ENCODE measurements at places on chromosomes 4 and X.

- no peak for DNase-seq
Observed at GRCh38 chr4:107939307-107939706, 8.0 kb downstream of the CYP2U1 start.

GRCh38 chr4:25120146-25120940 is 39.9 kb downstream of the SEPSECS start:
- no peak for DNase-seq

DNA sequence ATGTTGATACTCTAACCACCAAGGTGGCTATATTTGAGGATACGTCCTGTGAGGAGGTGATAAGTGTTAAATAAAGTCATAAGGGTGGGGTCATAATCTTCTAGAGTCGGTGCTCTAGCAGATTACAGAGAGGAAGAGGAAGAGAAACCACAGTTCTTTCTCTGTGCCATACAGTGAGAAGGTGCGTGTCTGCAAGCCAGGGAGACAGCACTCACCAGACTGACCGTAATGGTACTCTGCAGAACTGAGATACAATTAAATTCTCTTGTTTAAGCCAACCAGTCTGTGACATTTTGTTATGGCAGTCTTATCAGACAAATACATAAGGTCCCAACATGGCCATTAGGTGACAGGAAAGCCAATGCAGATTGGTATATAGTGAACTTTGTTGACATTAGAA is 480.9 kb upstream of the IGFBP7 start:
- no peak for DNase-seq

DNA sequence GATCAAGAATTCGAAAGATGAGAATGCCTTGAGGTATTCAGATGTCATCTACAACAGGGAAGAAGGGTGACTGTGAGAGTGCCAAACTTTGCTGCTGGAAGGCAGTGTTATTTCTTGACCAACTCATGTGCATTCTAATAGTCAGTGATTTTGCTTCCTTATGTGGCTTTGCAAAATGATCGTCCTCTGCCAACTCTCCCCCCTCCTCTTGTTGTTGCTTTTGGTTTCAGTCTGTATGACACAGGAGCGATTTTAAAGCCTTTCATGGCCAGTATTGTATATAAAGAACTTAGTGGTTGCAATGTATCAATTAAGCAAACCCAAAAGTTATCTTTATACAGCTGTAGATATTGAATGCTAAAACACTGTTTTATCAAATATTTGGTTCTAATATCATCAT is 379.1 kb downstream of the IL1RAPL1 start:
- DNase-seq: no peak

DNA sequence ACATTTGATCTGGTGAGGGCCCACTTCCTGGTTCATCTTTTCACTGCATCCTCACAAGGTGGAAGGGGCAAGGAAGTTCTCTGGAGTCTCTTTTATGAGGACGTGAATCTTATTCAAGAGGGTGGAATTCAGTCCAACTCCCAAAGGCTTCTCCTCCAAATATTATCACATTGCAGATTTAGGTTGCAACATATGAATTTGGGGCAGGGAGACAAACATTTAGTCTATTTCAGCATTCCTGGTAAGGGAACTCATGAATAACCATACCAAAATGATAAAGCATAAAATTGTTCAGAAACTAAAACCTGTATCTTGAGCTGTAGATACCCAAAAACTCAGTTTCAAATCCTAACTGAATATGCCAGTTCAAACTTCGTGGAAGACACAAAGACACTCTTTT is 246.8 kb downstream of the QDPR start:
- no peak for DNase-seq

DNA sequence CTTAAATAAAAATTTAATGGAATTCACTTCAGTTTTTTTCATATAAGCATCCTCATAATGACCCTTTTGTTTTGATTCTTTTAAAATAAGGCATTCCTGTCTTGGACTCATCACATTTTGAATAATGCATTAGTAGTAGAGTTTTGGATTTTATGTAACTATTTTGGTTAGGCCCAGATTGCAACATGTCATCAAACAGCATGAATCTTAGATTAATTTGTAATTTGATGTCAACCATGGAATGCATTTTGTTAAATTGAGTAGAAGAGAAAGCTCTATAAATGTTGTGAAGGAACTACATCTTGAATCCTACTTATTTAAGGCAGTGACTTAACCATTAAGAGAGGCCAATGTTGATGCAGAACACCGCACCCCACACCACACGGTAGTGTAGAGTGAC is 3.1 kb downstream of the DIAPH2 start:
- no peak for DNase-seq

GRCh38 chr4:138599965-138600364 is 357.8 kb upstream of the SLC7A11 start:
- DNase-seq: no peak

DNA sequence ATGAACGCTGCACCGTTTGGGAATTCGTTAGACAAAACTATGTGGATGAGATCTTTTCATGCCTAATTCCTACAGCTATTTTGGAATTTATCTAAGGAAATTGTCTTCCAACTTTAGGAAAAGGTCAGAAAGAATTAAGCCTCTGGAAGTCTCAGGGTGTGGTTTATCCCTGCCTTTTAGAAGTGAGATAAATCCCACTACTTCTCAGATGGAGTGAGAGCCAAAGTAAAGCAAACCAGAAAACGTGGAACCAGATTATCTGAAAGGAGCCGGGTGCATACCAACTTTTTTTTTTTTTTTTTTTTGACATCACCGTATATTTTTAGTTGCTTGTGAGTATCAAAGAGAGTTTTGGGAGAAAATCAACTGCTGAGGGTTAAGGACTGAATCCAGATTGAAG is 79.6 kb downstream of the VCX2 start:
- no peak for DNase-seq

GRCh38 chr4:7701866-7702649 is 237.6 kb downstream of the AFAP1 start:
- DNase-seq: no peak

DNA sequence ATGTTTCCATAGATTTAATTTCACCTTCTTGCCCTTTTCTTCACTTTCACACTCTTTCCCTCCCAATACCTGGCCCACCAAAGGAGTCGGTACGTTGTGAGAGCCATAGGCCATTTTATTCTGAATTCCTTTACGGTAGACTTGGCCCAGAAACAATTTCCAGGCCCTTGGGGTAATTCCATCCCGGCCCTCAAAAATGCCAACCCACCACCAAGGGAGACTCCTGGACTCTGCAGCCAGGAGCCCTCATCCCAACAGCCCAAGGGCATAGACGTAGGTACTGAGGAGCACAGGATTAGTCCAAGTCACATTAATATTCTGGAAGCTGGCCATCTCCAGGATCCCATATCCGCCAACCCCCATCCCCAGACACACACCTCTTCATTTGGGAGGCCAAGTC is 102.9 kb downstream of the LIMCH1 start:
- DNase-seq: no peak

- no peak for DNase-seq
Observed at GRCh38 chr4:176238157-176238610, 30.8 kb downstream of the ASB5 start.

- no peak for DNase-seq
Observed at GRCh38 chrX:41518127-41518840, 71.1 kb downstream of the NYX start.

DNA sequence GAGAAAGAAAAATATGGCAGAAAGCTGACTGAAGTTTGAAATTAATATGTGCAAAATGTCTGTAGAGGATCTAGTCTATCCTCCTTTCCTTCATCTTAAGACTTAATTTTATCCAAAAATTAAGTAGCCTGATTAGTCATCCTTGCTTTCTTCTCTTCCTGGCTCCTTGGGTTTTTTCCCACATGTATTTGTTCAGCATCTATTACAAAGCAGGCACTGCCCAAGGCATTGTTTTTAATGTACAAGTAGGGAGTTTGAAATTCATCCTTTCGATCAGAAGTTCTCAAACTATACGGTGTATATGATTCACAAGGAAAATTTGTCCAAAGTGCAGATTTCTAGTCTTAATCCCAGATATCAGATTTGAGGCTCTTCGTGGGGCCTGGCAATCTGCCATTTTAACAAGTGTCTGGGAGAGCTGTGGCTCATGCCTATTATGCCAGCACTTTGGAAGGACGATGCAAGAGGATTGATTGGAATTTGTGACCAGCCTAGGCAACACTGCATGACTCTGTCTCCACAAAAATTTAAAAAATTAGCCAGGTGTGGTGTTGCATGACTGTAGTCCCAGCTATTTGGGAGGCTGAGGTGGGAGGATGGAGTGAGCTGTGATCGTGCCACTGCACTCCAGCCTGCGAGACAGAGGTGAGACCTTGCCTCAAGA is 19.4 kb upstream of the YTHDC1 start:
- DNase-seq: no peak

DNA sequence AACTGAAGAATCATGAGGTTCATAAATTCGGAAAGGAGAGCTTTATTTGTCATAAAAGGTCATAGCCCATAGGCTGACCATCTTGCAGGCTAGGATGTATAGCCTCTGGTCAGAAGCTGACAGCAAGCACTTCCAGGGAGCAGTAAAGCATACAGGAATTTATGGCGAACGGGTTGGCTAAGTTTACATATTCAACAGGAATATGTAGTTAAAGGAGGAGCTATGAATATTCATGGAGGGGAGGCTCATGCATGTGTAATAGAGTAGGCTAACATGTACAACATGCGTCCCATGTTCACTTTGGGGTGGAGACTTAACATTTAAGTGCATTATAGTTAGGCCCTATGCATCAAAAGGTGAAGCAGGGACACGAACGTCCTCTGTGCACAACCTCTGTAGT is 1425.7 kb upstream of the TENM3 start:
- no peak for DNase-seq

DNA sequence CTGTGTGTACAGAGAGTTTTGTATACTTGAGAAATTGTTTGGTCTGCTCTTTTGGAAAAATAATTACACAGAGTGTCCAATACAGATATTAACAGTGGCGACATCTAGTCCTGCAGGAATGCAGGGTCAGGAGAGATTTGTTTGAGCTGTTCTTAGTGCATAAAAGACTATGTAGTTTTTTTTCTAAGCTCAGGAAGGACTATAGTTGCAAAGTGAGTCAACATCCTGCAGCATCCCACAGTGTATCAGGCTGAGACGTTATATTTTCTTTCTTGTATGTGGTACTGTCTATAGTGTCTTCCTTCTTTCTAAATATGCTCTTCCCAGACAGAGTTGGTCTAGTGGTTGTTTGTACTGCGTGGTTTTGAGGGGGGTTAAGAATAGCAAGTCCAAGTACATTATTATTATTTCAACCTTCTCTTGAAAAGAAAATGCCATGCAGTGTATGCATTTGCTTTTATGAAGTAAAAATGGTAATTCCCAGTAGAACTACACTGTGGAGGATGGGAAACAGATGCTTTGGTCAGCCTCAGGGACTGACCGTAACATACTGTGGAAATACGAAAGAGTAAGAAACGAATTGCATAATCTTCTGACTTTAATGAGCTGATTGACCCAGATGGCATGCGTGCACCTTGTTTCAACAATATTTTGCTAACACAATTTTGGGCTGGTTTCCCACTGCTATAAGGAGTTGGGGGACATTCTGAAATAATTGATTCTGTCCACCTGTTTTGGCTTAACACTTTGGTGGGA is 67.4 kb downstream of the DMP1 start:
- DNase-seq: no peak

DNA sequence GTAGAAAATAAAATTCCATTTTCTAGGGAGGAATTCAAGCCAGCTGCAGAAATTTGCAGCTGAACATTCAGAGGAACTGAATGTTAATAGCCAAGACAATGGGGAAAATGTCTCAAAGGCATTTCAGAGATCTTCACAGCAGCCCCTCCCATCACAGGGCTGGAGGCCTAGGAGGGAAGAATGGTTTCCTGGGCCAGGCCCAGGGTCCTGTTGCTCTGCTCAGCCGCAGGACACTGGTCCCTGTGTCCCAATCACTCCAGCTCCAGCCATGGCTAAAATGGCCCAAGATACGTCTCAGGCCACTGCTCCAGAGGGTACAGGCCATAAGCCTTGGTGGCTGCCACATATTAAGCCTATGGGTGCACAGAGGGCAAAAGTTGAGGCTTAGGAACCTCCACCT is 20.4 kb downstream of the FAM13A start:
- DNase-seq: no peak

DNA sequence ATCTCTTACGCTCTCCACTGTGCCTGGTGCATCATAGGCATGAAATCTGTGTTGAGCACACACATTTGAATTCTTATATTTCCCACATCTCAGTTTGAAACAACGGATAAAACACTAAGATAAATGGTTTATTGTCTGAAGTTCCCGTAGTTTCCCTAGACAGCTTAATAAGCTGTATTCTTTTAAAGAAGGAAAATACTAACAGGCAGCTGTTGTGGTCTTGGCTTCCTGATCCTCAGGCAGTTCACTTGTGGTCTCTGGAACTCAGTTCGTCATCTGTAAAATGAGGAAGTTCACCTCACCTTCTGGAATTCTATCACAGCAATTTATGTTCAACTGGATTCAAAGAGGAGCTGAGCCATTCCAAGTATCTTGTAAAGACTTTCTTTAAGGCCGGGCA is 1805.6 kb upstream of the TENM3 start:
- no peak for DNase-seq

- no peak for DNase-seq
Observed at GRCh38 chrX:103734125-103734760, 23.5 kb downstream of the TMEM31 start.

GRCh38 chrX:145190801-145191389 is 56.4 kb upstream of the SPANXN1 start:
- no peak for DNase-seq

All from right atrium auricular region (tissue), 2 donors.